ENCODE measurements at places on chromosomes 1 and 21.

GRCh38 chr1:150999926-151000325 is 6.8 kb downstream of the MINDY1 start:
- DNase-seq: no peak

GRCh38 chr1:33970148-33970825 is 106.4 kb downstream of the HMGB4 start:
- DNase-seq: no peak

- no peak for DNase-seq
Observed at GRCh38 chr1:104029456-104029970, 279.8 kb downstream of the AMY1C start.

DNA sequence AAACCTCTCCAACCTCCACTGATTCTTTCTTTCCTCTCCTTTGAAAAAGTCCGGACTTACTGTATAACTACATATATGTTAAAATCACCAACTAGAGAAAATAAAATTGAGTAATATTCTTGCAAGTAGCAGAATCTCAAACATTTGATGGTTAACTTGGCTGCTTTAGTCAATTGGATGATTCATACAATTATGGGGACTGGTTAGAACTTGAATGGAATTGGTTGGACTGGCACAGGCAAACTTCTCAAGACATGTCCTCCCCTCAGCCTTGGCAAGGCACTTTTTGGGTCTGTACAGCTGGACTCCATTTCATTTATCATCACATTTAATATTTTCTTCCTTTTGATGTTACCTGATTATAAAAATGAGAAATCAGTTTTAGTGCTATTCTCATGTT is 6.5 kb downstream of the WLS start:
- no peak for DNase-seq

- DNase-seq: no peak
Observed at GRCh38 chr1:2967881-2968280, 53.4 kb upstream of the ACTRT2 start.

GRCh38 chr1:231628207-231628876 is 1.8 kb downstream of the DISC1 start:
- DNase-seq: peak; percentile 28

DNA sequence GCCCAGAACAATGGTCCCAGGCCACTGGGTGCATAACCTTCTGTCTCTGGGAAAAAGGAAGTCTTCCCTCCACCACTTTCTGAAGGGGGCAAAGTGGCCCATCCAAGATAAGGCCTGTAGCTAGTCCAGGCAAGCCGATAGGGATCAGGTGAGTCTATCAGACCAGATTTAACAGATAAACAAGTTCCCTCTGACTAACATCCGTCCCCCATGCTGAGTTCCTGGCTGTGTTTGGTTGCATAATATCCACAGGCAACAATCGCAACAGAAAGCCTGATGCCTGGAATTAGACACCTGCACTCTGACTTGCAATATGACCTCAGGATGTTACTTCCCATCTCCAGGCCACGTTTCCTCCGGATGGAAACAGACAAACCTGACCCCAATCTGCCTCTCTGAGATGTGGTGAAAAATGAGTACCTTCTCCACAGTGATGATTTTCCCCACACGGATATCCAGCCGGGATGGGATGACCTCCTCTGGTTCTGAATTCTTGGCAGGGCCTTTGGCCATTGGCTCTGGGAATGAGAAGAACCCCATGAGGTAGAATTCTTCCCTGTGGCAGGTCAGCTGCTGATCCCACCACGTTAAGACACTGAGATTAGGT is 36.4 kb downstream of the YARS1 start:
- no peak for DNase-seq

DNA sequence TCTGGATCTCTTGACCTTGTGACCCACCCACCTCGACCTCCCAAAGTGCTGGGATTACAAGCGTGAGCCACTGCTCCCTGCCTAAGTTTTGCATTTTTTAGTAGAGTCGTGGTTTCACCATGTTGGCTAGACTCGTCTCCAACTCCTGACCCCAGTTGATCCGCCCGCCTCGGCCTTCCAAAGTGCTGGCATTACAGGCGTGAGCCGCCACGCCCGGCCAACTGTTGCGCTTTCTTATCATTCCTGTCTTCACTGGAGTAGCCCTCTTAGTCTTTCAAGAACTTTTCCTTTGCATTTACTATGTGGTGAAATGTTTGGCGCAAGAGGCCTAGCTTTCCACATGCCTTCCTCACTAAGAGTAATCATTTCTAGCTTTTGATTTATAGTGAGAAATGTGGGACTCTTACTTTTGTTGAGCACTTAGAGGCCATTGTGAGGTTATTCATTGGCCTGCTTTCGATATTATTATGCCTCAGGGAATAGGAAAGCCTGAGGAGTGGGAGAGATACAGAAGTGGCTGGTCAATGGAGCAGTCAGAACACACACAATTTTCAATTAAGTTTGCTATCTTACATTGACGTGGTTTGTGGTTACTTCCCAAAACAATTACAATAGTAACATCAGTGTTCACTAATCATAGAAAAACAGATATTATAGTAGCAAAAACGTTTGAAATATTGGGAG is 111.0 kb downstream of the ZMYM4 start:
- DNase-seq: no peak

DNA sequence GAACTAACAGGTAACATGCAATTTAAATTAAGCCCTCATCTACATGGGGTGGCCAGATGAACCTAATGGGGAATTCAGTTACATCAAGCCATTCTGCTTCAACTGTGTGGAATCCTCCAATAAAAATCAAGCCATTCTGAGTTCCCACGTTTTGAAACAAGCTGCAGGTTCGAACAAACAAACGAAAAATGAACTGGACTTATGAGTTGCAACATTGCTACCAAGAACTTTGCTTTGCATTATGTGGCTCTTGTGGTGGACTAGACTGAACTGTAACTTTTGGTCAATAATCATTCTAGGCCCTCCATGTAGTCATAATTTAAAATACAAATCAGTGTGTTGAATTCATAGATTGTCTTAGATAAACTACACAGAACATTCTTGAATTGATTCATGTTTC is 517.2 kb downstream of the PTBP2 start:
- DNase-seq: no peak

DNA sequence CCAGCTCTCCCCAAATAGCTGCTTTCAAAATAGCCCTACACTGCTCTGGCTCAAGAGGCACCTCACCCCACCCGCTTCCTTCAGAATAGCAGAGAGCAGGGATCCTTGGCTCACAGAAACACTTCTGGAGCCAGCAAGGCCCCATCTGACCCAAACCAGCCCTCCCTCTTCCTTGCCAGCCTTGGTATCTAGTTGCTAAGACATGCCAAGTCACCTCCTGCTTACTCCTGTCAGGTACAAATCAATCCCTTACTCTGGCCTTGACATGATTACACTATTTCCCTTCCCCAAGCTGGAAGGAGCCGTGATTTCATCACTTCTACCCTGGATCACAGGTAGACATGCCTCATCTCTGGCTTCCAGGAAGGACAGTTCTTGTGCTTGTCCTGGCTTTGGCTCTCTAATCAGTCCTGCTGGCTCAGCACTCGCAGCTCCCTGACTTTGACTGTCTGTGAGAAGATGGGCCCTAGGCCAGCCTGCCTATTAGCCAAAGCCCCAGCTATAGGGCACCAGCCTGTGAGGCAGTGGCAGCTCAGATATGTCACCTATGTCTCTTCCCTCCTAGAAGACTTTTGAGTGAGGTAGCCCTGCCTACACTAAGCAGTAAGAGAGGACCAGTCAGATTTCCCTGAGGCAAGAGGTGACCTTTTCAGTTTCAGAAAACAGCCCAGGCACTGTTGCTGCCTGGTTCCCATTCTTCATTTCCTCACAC is 8.9 kb upstream of the MUTYH start:
- DNase-seq: no peak

DNA sequence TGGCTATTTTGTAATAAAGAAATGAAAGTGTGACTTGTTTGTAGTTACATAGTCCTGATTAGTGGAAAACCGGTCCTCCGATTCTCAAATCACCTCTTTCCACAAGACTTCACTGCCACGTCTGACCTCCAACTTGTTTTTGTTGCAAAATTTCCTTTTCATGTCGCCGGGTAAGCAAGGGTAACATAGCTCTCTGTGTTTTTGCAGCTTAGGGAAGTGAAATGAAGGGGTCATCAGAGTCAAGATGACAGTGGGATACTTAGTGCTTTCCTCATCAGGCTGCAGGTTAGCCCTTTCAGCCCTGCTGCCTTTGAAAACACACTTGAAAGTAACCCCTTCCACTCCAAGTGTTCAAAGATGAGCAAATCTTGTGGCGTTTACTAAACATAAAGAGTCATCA is 217.9 kb downstream of the USP25 start:
- no peak for DNase-seq

GRCh38 chr1:196608390-196609369 is at the start of gene KCNT2:
KCNT2 (minus strand) TSS chr1:196608440; CDS start chr1:196608309, 131 bp downstream.
- peak; percentile 96 for DNase-seq

DNA sequence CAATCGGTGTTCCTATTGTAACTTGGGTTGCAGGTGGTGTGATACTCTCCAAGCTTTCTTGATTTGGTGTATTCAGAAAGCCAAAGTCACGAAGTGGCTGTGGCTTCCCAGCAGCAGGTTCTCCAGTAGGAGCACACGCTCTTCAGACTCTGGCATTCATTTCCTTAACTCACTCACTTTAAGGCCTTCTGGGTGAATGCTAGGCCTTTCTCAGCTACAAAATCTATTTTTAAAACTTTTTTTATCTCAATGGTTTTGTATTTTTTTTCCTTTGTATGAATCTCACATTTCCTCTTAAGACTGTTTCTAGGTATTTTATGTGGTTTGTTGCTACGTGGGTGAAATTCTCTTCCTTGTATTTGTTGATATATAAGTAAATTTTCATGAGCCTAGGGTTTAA is 22.9 kb upstream of the PKN2 start:
- no peak for DNase-seq

DNA sequence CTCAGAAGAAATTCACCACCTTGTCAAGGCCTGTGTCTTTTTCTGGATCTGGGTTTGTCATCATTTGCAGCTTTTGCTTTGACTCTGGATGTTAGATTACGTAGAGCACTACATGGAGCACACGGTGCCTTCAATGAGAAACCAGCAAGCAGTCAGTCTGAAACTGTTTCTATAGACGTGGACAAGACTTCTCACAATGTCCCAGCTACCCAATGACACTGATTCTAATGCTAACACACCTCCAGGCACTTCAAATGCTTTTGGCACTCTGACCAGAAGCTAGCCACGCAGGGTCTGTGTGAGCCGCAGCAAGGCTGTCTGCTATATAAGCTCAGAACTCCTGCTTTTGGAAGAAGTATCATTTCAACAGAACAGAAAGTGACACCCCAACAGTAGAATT is 38.2 kb downstream of the ITPKB start:
- no peak for DNase-seq

GRCh38 chr1:166905900-166906299 is 29.8 kb upstream of the TADA1 start:
- DNase-seq: no peak

DNA sequence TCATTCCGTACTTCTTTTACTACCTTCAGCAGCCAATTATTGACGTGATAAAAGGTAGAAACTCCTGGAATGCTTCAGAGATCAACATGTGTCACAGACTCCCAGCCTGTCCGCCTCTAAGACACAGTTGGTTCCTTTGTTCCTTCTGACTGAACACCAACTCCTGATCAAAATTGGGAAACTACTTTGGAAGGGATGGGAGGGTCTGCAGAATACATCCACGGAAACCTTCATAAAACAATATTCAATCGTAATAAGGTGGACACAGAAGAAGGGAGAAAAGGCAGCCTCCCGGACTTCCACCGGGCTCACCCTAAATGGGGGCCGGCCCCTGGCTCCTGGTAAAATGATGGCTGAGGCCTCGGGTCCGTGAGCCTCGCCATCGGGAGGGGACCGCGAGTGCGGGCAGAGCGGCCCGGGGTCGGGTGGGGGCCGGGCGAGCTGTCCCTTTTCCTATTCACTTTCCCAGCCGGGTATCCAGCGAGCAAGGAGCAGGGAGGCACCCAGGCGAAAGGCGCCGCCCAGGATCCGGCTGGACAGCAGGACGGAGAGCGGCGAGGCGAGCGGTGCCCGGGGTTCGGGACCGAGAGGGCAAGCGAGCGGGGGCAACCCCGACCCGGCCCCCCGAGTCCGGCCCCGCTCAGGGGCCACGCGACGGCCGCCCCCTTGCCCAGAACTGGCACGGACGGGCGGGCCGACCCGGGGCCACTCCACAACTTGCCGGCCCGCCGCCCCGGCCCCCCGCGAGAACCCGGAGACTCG is 805 bp downstream of the NRIP1 start:
- peak; percentile 55 for DNase-seq

DNA sequence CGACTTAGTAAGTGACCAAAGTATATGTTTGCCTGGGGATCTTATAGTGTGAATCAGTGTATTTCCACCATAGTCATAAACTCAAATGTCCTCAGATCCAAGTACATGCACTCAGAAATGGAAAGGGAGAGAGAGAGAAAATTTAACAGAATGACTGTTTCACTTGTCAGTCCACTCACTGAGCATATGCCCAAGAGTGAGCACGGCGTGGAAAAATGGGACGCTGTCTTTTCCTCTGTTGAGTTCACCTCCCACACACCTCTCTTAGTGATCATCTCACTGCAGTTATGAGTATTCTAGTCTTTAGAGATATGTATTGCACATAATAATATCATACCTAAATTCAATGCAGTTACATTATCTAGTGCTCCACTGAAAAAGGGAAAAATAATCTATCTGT is 156.8 kb upstream of the PRMT6 start:
- no peak for DNase-seq

DNA sequence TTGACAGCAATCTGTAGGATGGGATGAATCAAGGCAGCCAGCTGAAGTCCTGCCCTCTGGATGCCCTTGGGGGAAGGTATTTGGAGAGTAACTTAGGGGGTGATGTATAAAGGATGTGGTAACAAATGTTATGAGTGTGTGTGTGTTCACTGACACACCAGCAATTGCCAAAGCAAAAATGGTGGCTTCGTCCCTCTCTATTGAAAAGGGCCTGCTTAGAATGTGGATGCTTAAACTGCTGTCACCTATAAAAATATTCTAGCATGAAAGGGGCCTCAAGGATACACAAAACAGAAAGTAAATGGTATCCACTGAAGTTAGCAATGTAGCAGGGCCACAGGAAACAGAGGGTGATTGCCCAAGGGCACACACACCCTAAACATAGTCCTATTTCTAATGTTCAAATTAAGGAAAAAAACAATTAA is 15.1 kb upstream of the AIM2 start:
- no peak for DNase-seq

GRCh38 chr1:17441265-17441992 is 2.0 kb upstream of the RCC2 start:
- no peak for DNase-seq

DNA sequence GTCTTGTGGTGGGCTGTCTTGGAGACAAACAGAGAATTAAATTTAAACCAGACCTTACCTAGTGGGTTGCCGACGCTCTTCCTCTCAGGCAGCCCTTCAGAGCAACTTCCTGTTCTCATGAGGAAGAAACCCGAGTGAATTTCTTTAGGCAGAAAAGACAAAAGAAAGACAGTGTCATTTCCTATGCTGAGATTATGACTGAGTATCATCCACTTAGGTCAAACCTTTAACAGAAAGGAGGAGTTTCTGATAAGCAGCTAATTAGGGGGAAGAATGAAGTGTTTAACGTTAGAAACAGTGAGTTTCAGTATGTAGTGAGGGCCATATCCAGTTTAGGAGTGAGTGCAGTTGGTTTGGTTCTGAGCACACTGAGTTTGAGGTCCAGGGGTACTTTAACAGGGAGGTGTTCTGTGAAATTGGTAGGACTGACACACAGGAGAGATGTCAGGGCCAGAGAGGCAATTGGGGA is 38.7 kb downstream of the FASLG start:
- no peak for DNase-seq

All from NCI-H524 (cell line).